ENCODE measurements at places on chromosomes 16 and 17.

DNA sequence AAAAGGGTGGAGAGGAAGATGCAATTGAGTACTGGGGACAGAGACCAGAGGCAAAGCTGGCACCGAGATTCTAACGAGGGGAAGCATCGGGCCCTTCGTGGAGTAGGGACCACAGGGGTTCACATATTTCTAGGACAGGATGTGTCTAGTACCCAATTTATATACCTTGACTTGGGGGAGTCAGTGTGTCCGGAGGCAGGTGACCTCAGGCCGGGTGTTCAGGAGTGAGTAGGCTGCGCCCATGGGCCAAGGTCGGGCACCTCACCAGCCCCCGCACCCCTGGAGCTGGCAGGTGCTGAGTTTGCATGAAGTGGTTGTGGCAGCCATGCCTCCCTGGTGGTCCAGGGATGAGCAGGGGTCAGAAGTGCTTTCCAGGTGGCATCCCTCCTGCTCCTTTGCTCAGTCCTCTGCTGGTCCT is 8.6 kb upstream of the NXPH3 start:
- no peak for DNase-seq

GRCh38 chr17:41418116-41418860 is 6.1 kb downstream of the KRT37 start:
- no peak for DNase-seq

DNA sequence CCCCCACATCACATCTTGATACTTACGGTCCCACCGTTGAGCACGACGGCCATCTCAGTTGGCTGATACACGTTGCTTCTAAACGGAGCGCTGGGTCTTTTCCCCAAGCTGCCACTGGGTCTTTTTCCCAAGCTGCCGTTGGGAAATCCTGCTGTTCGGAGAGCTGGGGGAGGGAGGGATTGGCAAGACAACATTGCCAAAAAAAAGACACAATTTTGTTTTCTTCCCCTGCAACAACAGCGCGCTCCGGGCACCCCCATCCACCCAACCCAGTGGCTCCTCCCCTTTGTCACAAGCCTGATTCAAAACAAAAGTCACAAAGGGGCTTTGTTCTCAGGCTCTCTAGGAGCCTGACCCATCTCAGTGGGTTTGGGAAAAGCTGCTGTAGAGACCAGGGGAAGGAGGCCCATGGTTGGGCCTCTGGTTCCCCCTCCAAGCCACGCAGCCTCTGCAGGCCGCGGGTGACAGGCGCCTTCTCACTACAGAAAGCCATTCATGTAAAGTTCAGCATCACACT is 22.8 kb downstream of the GPRC5B start:
- no peak for DNase-seq

GRCh38 chr17:78766743-78767294 is 15.3 kb downstream of the CYTH1 start:
- DNase-seq, result no peak

- no peak for DNase-seq
Observed at GRCh38 chr16:84487358-84487757, 17.1 kb downstream of the MEAK7 start.

DNA sequence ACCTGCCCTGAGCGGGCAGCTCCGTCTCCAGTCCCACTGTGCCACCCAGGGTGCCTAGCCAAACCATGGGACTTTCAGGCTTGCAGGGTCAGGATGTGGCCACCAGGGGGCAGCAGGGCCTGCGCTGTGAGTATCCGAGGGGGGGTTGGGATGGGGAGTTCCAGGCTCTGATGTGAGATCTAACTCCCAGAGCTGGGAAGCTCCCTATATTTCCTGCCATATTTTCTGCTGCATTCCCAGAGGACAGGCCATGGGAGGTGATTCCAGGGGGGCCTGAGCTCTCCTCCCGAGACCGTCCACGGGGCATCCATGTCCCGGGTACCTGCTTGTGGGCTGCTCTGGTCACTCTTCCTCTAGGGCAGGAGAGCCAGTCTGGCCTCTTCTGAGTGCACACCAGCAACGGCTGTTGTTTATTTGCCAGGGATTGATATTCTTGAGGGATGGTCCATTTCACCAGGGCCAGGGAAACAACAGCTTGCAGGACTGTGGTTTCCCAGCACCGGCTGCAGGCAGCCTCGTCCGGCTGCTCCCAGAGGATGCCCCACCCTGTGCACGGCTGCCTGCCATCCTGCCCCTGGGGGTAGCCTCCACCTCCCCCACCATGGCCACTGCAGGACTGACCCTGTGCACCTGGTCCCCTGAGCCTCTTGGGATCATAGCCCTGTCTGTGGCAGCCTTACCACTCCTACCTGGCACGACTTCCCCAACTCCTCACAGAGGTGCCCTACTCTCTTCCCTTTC is 1.2 kb downstream of the GPR142 start:
- DNase-seq, result peak; percentile 80

GRCh38 chr16:8924214-8924613 is 39.5 kb downstream of the USP7 start:
- no peak for DNase-seq

DNA sequence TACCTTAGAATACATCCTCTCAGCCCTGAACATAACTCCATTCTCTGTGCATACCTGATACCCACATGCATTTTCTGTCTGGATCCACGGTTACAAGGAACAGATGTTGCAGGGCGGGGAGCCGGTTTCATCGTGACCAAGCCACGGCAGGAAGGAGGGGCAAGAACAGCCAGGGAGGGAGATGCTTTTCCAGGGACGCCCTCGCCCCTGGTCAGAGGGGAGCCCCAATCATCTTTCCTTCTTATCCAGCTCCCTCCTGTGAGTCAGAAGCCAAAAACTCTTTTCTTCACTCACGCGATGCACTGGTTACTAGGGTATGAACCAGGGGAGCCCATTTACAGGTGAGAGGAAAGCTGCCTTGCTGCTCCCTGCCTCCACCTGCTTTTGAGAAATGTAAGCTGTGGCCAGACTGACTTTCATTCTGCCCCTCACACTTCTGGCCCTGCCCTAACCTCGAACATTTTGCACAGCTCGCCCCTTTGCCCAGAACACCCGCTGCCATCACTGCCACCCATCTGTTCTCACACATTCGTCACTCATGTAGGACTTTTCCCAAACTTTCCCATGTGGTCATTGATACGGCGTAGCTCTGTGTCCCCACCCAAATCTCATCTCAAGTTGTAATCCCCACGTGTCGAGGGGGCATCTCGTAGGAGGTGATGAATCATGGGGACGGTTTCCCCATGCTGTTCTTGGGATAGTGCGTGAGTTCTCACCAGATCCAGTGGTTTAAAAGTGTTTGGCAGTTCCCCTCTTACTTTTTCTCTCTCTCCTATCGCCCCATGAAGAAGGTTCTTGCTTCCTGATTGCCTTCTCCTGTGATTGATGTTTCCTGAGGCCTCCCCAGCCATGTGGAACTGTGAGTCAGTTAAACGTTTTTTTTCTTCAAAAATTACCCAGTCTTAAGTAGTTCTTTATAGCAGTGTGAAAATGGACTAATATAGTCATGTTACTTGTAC is 20.5 kb downstream of the FOXL1 start:
- DNase-seq, result no peak

DNA sequence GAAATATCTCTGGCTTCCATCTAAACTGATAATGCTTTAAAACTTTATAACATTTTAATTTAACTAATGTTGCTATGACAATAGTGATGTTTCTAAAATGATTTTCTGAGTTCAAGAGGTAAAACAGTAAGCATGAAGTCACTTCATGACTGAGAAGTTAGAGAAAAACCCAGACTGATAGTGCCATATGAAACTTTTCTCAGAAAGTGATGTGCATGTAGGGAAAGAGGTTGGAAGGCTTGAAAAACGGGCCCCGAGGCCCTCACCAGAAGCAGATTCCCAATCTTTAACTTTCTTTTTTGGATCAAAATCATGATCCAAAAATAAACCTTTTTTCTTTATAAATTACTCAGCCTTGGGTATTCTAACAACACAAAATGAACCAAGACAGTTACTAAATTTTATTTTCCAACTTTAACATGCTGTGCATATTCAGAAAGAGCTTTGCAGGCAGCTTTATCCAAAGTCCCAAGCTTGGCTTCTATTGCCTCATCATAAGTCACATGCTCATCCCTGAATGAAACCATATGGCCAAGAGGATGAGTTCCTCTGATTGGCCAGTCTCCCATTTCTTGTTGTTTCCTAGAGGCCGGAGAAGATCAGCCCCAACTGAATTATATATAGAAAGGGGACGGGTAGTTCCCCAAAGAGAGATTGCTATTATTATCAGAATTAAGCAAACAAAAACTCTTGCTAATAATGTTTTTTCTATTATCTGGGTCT is 357.6 kb upstream of the SALL1 start:
- peak; percentile 28 for DNase-seq

- DNase-seq, result peak; percentile 59
Observed at GRCh38 chr17:1643293-1643998, 2.1 kb downstream of the SCARF1 start.

DNA sequence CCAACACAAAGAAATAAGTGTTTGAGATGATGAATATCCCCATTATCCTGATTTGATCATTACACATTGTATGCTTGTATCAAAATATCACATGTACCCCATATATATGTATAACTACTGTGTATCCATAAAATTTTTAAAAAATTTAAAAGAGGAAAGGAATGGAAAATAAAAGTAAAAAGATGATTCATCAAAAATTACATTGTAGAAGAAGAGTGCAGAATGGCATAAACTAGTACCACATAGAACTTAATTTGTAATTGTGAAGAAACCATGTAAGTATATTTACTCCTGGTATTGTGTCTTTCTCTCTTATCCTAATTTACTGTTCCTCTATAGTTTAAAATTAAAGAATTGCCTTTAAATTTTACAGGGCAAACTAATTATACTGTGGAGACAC is 11.5 kb upstream of the KRT10 start:
- no peak for DNase-seq

GRCh38 chr16:68499006-68499405 is 40.1 kb upstream of the ZFP90 start:
- DNase-seq, result peak; percentile 27

- peak; percentile 18 for DNase-seq
Observed at GRCh38 chr16:28042811-28043210, 20.7 kb downstream of the GSG1L start.

GRCh38 chr16:820748-821147 is 20.2 kb upstream of the GNG13 start:
- DNase-seq, result no peak

GRCh38 chr16:26721290-26721689 is 345.4 kb upstream of the C16orf82 start:
- DNase-seq, result peak; percentile 23

- peak; percentile 41 for DNase-seq
Observed at GRCh38 chr16:90031186-90031930, 12.1 kb upstream of the DBNDD1 start.

DNA sequence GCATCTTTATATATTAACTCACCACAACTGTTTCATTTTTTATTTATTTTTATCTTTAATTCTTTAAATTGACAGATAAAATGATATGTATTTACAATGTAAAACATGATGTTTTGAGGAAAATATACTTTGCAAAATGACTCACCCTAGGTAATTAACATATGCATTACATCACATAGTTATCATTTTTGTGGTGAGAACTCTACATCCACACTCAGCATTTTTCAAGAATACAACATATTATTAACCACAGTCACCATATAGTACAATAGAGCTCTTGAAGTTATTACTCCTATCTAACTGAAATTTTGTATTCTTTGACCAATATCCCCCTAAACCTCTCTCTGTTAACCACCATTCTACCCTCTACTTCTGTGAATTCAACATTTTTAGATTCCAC is 194.7 kb upstream of the KIF2B start:
- DNase-seq, result peak; percentile 51

- no peak for DNase-seq
Observed at GRCh38 chr17:73921306-73921705, 277.1 kb upstream of the SDK2 start.

GRCh38 chr16:1933097-1933661 is 9.8 kb downstream of the MSRB1 start:
- DNase-seq, result no peak

DNA sequence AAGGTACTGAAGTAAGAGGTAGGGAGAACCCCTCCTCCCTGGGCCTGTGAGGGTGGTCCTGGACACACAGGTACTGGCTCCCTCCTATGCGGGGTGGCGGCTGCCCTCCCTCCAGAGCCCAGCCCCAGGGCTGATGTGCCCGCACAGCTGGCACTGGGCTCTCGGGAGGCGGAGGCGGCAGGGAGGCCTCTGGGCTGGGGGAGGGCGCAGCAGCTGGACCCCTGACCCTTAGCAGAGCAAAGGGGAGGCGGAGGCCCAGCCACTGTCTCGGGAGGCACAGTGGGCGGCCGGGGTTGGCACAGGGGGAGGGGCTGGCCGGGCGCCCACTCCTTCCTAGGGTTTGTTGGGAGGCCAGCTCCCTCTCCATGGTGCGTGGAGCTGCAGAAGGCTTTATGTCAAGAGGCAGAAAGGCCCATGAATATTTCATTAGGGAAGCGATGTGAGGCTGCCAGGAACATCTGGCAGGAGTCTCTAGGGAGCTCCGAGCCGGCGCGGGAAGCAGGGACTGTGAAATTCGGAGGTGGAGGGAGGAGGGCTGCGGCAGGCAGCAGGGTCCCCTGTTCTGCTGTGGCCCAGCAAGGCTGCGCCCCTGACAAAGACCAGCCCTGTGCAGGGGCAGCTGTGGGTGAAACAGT is 44.1 kb upstream of the ACSF3 start:
- peak; percentile 95 for DNase-seq

DNA sequence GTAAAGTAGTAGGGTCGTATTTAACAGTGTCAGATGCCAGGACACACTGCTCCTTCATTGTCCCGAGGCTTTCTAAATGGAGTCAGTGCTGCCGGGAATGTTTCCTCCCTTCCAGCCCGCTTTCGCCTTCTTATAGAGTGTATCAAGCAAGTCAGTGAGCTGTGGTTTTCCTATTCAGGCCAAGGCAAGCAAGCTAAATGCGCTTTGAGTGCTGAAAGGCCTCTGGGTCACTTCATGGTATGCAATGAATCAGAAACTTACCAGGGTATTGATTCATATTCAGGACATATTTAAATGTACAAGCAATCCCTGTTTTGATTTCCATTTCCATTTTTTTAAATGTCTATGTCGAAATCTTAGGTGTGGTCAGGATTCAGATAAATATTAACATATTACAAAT is 327.9 kb upstream of the SOX9 start:
- DNase-seq, result no peak

DNA sequence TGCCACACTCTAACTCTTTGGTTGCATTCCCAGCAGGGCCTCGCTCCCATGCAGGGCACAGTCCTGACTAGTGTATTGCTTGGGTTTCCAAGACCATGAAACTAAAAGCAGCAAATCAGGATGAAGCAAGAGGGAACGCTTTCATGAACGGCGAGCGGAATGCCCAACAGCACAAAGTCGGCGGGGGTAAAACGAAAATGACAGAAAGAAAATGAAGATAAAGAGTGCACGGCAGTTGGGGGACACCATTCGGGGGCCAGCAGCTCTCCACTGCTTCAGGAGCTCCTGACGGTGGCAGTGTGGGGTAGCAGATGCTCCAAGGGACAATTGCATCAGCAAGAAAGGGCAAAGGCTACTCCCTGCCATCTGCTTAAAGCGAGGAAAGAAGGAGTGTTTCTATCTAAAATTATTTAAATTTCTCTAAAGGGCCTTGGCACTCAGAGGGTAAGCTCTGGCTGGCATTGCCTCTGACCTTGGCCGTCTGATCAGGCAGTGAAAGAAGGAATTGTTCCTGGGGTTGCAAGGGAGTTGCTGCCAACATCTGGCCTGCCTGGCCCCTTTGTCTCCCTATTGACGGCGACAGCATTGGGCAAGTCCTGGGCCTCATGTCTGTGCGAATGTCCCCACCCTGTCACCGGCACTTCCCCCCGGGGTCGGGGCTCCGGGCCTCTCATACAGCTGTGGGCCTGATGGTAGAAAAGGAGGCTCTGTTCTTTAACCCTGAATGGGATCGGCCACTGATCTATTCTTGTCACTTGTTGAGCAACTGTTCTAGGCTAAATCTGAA is 138.2 kb downstream of the CMIP start:
- no peak for DNase-seq
